ENCODE measurements at places on chromosomes 6 and 20. TPM values are rescaled to one million over a fixed set of nuclear protein-coding genes. Genes with fewer than 3 reads are reported as not detected.

The SAMD3 gene
- not detected for total RNA-seq

The PRDM13 gene
- not detected for total RNA-seq

The DZANK1 gene
- total RNA-seq = 0.66 TPM

The METTL24 gene
- total RNA-seq = not detected

The EYS gene
- 0.17 TPM for total RNA-seq

The SIRPD gene
- not detected for total RNA-seq

The RNF182 gene
- total RNA-seq = 3.5 TPM

The MBOAT1 gene
- 12.3 TPM for total RNA-seq

The NNAT gene
- total RNA-seq = not detected

The GRM1 gene
- total RNA-seq = 0.53 TPM

The MCCD1 gene
- total RNA-seq = not detected

The PI16 gene
- total RNA-seq = not detected

The NT5DC1 gene
- 8.2 TPM for total RNA-seq

The TFAP2D gene
- total RNA-seq = 0.14 TPM

The OPRM1 gene
- total RNA-seq = not detected

The TRAPPC3L gene
- total RNA-seq = 0.17 TPM

The CCHCR1 gene
- 12.7 TPM for total RNA-seq

The SNAI1 gene
- 10.5 TPM for total RNA-seq

The SRMS gene
- not detected for total RNA-seq

The C4A gene
- 8.5 TPM for total RNA-seq

The RIN2 gene
- 13.7 TPM for total RNA-seq
